Upper lobe of right lung (tissue), 1 donor: ENCODE measurements at places on chromosomes 1 and 21. TPM values are rescaled to one million over a fixed set of nuclear protein-coding genes. Genes with fewer than 3 reads are reported as not detected.

CYP2J2 gene
- 1.4 TPM for total RNA-seq

CCDC27 gene
- total RNA-seq: not detected

KIF17 gene
- total RNA-seq: 4.6 TPM

- no peak overlapping the region for H3K4me3 ChIP-seq
- H3K36me3 ChIP-seq: peaks cover 72% of the 10 kb centered on the region
- DNase-seq: no peak
These were observed 28.3 kb downstream of the SLC66A1 start for GRCh38 chr1:19340387-19340937.

GRCh38 chr1:18385239-18385790 is 95.4 kb upstream of the KLHDC7A start:
- DNase-seq: no peak
- no peaks in the 10 kb centered on the region for H3K27me3 ChIP-seq
- no peak overlapping the region for H3K4me3 ChIP-seq
- no peaks in the 10 kb centered on the region for H3K4me1 ChIP-seq
- no peak overlapping the region for H3K27ac ChIP-seq
- no peaks in the 10 kb centered on the region for H3K36me3 ChIP-seq
